Esophagus squamous epithelium (tissue), 5 donors: ENCODE measurements at places on chromosomes 6 and 20.

GRCh38 chr6:77656999-77657764 is 4.3 kb downstream of the MEI4 start:
- DNase-seq = no peak

DNA sequence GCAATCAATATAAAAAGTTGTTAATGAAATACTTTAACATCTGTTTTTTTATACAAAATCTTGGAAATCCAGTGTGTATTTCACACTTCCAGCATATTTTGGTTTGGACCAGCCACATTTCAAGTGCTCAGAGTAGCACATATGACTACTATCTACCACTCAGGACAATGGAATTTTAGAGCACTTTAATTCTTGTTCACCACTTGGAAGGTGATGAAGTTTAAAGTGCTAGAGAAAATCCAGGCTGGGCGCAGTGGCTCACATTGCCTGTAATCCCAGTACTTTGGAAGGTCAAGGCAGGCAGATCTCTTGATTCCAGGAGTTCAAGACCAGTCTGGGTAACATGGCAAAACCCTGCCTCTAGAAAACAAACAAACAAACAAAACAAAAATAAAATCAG is 6.1 kb upstream of the SLC35B3 start:
- DNase-seq = no peak

DNA sequence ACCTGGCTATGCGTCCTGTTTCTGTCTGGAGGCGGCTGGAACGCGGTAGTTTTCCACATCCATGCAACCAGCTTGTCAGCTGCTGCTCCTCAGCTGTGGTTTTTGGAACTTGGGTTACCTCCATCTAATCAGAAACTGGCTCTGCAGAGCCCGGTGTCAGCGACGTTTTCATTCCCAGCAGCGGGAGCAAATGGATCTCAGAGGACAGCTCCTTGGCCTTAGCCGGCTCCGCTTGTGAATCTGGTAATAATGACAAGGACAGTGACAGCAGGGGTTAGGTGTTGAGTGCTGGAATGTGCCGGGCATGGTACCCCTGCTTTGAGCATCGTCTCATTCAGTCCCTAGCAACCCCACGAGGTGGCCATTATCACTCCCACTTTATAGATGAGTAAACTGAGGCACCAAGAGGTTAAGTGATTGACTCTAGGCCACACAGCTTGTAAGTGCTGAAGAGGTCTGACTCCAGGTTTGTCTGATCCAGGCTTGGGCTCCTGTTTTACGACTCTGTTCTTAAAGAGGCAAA is 1.3 kb downstream of the SLCO4A1 start:
- no peak for DNase-seq

DNA sequence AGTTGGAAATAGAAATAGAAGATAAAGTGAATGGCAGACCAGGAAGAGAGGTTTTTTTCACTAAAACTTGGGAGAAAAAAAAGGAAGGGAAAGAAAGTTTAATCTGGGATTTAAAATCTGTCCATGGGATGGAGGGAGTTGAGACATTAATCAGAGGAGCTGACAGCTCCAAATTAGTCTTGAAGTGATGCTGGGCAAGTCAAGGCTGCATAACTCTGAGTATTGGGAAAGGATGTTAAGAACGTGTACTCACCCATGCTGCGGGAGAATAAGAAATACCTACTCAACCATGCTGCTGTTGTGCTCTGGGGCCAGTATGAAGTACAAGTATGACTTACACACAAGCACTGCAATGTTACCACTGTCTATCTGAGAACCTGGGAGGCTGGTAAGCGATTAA is 47.5 kb downstream of the SNRNP48 start:
- DNase-seq = no peak

GRCh38 chr20:35988910-35989463 is 20.6 kb downstream of the CNBD2 start:
- DNase-seq = no peak

DNA sequence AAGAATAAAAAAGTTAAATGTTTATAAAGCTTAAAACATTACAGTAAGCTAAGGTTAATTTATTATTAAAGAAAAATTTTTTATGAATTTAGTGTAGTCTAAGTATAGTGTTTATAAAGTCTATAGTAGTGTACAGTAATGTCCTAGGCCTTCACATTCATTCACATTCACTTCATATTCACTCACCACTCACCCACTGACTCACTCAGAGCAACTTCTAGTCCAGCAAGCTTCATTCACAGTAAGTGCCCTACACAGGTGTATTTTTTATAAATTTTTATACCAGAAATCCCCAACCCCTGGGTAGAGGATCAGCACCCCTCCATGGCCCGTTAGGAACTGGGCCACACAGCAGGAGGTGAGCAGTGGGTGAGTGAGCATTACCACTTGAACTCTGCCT is 24.3 kb upstream of the ADGRF1 start:
- no peak for DNase-seq

DNA sequence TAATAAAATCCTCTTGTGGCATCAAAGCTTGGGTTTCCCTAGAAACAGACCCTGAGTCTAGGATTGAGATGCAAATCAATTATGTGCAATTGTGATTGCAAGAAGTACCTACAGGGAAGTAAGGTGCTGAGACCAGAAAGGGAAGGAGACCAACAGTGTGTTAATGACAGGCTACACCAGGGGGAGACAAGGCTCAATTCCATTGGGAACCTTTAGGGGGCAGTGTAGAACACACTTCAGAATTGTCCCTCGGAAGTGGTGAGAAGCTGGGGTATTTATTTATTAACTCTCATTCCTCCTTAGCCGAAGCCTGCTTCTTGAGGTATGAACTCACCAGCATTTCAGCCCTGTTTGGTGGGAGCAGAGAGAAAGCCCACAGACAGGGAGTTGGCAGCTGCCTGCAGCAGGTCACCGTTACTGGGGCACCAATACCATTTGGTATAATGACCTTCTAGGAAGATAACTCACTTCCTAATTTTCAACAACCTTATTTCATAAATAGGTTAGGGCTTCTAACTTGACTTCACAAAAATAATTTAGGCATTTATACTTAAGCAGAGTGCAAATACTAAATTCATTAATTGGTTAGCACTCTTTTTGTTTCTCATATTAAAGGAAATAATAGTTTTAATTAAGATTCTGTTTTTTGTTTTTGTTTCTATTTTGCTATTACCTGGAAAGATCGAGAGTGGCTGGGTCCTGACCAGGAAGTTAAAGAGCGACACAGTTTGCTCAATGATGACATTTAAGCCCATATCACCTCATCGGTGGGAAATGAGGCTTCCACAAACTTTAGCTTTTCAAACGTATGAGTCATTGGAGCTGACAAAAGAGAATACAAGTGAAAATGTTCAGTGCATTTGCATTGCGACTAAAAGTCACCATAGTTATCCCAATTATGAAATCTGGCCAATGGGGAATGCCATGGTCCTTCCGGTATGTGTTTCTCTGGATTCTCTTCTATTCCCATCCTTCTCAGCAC is 94.8 kb downstream of the BTBD3 start:
- DNase-seq = no peak

- no peak for DNase-seq
These were observed 525.4 kb upstream of the ID4 start for GRCh38 chr6:19311786-19312185.

- DNase-seq = no peak
These were observed 48.9 kb upstream of the EPHA7 start for GRCh38 chr6:93468291-93468690.

- no peak for DNase-seq
These were observed 1.5 kb downstream of the ID4 start for GRCh38 chr6:19838442-19839236.

GRCh38 chr6:83696674-83697073 is 12.2 kb downstream of the SNAP91 start:
- DNase-seq = no peak

DNA sequence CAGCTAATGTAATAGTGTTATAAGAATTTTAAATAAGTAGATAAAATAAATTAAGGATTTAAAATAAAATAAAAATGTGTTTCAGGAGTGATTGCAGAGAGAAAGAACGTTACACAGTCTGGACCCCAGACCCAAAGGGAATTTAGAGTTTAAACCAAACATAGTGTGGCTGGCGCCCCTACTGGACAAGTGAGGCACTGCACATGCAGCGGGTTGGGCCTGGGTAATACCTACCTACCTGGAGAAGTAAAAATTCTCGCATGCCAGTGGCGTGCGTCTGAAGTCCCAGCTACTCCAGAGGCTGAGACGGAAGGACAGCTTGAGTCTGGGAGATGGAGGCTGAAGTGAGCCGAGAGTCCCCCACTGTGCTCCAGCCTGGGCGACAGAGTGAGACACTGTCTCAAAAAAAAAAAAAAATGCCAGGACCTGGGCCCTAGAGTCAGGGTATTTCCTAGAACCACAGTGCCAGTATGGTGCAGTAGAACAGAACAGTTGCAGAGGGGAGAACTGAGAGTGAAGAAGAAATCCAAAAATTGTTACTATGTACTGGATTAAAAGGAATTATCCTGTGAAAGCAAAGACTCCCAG is 71.4 kb upstream of the TCF21 start:
- no peak for DNase-seq

DNA sequence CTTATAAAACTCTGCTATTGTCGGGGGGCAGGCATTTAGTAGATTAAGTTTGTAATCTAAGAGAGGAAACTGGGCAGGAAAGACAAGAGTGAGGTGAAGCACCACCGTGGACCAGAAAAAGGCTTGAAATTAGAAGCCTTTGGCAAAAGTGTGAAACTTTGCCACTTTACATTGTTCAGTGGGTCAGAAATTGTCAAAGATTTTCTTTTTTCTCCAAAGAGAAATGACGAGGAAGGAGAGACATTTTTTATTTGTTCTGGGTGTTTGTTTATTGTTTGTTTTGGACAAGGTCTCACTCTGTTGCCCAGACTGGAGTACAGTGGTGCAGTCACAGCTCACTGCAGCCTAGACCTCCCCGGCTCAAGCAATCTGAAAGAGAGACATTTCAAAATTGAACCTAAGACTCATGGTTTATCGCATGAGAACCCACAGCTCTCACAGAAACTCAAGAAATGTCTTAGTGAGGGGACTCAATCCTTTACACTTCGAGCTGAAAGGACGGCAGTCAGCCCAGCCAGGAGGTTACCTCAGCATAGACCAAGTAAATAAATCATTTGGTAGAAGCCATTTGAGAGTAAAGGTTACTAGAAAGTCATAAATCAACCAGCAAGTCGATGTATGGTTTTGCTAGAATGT is 262.8 kb upstream of the TAB2 start:
- DNase-seq = no peak

DNA sequence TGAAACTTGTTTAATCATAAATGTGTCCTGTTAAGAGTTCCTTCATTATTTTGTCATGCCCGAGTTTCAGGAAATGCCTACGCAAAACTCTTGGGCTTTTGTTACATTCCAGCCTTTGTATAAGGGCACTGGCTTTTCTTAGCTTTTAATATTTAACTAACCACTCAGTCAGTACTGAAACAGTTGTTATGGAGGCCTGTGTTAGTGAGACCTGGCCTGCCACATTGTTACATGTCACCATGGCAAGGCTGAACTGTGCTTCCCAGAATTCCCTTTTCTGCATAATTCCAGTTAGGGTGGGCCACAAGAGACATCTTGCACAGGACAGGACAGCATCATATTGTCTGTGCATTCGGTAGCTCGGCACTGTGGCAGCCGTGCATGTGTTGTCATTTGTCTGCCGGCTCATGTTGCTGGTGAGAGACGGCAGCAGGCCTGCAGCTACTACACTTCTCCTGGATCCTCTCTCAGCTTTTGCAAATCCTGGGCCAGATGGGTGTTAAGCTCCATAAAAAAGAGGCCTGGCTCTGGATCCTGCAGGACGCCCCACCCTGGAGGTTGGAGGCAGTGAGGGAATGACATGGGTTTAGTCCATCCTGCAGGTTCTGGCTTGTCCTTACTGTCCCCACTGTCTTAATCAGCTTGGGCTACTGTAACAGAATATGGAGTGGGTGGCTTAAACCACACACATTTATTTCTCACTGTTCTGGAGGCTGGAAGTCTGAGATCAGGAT is 128.8 kb upstream of the DTNBP1 start:
- DNase-seq = no peak

DNA sequence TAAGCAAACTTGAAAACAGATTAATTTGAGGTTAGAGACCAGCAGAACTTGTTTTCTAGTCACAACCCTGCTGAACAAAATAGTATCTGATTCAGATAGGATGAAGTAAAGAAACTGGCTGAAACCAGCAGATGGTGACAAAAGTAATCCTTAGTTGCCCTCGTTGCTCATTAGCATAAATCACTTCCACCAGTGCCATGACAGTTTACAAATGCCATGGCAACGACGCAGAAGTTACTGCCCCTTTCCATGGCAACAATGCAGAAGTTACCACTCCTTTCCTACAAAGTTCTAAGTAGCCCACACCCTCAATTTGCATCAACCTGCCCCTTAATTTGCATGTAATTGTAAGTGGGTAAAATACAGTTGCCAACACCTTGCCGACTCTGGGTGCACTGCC is 23.7 kb downstream of the SNRPB start:
- no peak for DNase-seq

GRCh38 chr6:105374010-105374420 is 28.9 kb downstream of the PREP start:
- no peak for DNase-seq

- no peak for DNase-seq
These were observed 211.1 kb downstream of the ANKRD60 start for GRCh38 chr20:58017231-58017969.

DNA sequence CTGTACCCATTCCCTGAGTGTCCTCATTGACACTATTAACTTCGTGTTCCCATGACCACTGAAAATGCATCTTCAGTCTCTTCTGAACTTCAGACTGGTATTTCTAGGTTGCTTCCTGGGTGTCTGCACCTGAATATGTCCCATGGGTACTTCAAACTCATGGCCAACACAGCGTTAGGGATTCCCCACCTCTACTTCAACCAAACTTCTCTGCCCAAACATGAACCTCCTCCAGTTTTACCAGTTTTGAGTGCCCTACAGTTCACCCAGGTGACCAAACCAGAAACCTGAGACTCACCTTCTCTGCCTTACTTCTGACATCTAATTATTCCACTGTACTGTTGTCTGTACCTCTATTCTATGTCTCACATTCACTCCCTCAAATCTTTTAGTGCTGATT is 99.5 kb upstream of the SUPT3H start:
- DNase-seq = no peak

GRCh38 chr20:24046888-24047287 is 58.3 kb upstream of the GGTLC1 start:
- no peak for DNase-seq

DNA sequence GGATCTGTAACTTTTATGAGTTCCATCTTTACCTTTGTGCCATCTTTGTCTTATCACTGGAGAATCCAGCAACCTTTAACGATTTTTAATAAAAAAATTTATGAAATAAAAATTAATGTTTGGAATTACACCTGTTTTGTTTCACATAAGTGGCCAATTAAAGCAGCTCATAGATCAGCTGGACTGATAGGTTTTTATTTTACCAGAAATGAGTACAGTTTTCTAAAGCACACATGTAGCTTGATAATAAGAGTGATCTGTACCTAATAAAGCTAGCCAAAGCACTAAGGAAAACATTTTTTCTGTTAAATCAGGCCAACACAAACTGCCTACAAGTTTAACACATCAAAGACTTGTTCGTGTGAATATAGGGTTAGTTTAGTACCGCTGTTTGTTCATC is 500.1 kb downstream of the CDKAL1 start:
- DNase-seq = no peak

GRCh38 chr6:113805173-113805790 is 51.9 kb upstream of the MARCKS start:
- DNase-seq = no peak
